Activated CD4-positive, alpha-beta T cell treated with anti-CD3 and anti-CD28 coated beads for 24 hours (primary cell): ENCODE measurements at places on chromosomes 4 and X.

DNA sequence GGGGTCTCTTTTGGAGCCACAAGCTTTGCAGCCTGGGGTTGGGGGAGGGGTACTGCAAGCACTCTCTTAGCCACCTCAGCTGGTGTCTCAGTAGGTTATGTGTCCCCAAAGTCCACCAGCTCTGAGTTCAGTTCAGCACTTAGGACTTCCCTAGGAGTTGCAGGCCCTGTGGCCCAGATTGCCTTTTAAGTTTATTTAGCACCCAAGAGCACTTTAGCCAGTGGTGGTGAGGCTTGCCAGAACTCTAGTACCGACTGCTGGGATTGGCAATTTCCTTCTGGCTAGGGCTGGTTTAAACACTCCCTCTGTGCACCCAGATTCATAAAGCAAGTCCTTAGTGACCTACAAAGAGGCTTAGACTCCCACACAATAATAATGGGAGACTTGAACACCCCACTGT is 489.9 kb upstream of the RPS6KA3 start:
- DNase-seq: no peak

- no peak for DNase-seq
Observed at GRCh38 chr4:142707401-142707800, 138.7 kb downstream of the INPP4B start.

- no peak for DNase-seq
Observed at GRCh38 chr4:45971108-45971507, 152.7 kb downstream of the GABRG1 start.

- no peak for DNase-seq
Observed at GRCh38 chrX:43423876-43424275, 232.2 kb upstream of the MAOA start.

- no peak for DNase-seq
Observed at GRCh38 chrX:129716507-129716906, 22.3 kb upstream of the XPNPEP2 start.
